ENCODE measurements at places on chromosomes 4 and X. TPM values are rescaled to one million over a fixed set of nuclear protein-coding genes. Genes with fewer than 3 reads are reported as not detected.

The CPE gene
- total RNA-seq: 64.3 TPM

The SYNPO2 gene
- 188 TPM for total RNA-seq

The IGSF1 gene
- 2.6 TPM for total RNA-seq

The DKK2 gene
- total RNA-seq: 0.64 TPM

The SLC30A9 gene
- 75.4 TPM for total RNA-seq

The SMPX gene
- total RNA-seq: 622 TPM

The CCKAR gene
- not detected for total RNA-seq

The PFKFB1 gene
- 0.22 TPM for total RNA-seq

The GNRHR gene
- total RNA-seq: not detected

The SH2D1A gene
- total RNA-seq: 0.10 TPM

The LDB2 gene
- total RNA-seq: 27.4 TPM

The MSANTD1 gene
- total RNA-seq: 0.45 TPM

The SPACA5 gene
- not detected for total RNA-seq

The TMSB15B gene
- 0.40 TPM for total RNA-seq

The OTUD6A gene
- total RNA-seq: not detected

The CACNA1F gene
- 0.47 TPM for total RNA-seq

The SGMS2 gene
- total RNA-seq: 23.1 TPM

The ENOPH1 gene
- total RNA-seq: 14.5 TPM

The CC2D2A gene
- total RNA-seq: 8.2 TPM

The PCDH10 gene
- total RNA-seq: 0.05 TPM

The AGTR2 gene
- 0.22 TPM for total RNA-seq

Measured in left ventricle myocardium superior (tissue), 1 donor.